ENCODE measurements at places on chromosomes 4 and X. TPM values are rescaled to one million over a fixed set of nuclear protein-coding genes. Genes with fewer than 3 reads are reported as not detected.

Gene HSD17B13
- not detected for total RNA-seq

Gene SATL1
- 0.06 TPM for total RNA-seq

Gene PAK3
- total RNA-seq, result 0.53 TPM

DNA sequence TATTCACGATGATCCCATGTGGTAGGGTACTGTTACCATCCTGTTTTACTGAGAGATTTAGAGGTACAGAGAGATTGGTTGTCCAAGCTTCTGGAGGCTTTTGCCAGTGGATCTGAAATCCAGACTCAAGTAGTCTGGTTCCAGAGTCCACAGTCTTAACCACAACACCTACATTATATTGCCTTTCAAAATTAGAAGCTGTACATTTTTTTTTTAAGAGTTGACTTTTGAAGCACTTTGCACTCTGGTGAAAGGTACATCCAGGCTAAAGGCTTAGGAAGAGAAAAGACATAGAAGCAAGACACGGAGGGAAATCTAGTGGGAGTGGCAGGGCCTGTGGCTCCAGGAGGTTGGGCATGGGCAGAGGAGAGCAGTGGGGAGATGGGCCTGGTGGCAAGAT, 122.1 kb downstream of the AFF1 start:
- no peak for DNase-seq

DNA sequence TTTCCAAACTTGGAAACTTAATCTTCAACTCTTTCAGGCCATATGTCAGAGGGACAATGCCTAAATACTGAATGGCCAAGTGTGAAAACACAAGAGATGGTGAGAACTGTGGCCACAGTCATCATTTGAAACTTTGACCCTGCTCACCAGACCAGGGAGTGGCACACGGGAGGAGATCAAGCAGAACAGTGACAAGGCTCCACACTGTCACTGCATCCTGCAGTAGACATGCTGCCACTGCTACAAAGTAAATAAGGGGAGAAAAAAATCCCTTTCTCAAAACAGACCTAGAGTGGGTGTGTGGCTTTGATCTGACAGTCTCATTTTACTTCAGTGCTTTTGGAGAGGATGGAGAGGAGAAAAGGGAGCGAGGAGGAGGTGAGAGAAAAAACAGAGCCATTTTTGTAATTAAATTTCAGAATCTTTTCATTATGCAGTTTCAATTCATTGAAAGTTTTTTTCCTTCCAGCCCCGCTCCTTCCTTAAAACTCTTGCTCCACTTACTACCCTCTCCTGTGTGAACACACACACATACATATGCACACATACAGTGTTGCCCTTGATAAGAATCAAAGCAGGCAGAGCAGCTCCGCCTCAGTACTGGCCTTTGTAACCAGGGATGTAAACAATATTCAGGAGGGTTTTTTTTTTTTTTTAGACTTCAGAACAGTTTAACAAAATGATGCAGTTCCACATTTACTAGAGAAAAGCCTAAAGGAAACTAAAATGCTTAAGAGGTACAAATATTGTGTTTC, 34.4 kb downstream of the NEXMIF start:
- DNase-seq, result no peak

- no peak for DNase-seq
These were observed 142.9 kb downstream of the MID1 start for GRCh38 chrX:10477525-10477924.

Gene GRPEL1
- total RNA-seq, result 23.6 TPM

DNA sequence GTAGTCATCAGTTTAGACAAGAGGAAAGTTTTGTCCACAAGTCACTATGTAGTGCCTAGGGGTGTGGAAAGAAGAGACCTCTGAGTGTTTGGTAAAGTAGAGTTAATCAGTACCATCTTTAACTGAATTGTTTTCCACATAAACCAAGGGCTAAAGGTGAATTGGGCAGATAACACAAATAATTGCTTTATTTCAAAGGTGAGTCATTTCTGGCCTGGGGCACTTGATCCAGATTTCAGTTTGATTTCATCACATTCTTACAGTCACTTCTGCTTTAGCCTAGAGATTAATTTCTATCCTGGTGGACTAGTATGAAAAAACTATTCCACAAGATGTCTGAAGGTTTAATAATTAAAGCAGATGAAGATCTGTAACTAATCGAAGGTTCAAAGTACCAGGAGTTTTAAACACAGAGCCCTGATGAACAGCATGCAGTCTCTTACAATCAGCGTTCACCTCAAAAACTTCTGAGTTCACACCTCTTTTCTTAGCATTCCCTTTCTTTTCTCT, 74.5 kb upstream of the BOD1L1 start:
- DNase-seq, result no peak

GRCh38 chrX:44974451-44974850, 101.5 kb downstream of the KDM6A start:
- no peak for DNase-seq

- no peak for DNase-seq
These were observed 29.3 kb downstream of the FAM199X start for GRCh38 chrX:104195489-104196084.

DNA sequence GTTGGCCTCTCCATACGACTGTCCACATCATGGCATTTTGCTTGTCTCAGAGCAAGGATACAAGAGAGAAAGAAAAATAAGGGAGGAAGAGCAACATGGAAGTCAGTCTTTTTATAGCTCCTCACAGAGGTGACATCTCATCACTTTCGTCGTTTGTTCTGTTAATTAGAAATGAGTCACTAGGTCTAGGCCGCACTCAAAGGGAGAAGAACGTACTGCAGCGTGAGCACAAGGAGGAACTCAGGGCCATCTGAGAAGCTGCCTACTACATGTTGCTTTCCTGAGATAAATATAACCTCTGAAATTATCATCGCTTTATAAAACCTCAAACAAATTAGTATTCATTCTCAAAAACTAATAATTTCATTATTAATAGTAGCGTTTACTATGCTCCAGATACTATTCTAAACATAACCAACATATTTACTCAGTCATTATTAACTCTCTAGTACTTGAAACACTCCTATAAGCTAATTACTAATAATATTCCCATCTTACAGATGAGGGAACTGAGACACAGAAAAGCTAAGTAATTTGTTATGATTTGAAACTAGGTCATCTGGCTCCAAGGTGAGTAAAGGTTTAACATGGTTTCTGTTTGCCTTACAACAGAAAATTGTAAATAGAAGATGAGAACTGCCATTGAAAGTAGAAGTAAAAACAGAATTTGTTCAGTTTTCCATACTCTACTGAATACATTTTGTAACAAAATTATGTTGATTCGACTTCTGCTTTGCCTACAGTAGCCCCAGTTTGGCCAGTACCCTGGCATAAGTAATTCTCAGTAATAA, 213.2 kb upstream of the UGT8 start:
- DNase-seq, result no peak

DNA sequence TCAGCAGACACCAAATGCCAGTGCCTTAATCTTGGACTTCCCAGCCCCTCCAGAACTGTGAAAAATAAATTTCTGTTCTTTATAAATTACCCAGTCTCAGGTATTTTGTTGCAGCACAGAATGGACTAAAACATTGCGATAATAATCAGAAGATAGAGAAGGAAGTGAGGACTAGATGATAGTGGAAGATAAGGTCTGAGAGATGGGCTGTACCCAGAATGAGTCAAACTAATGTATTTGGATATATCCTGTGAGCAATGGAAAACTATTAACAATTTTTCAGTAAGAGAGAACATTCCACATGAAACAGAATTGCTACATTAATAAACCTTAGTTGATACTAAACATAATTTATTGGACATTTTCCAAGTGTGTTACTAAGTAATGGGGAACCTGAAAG, 93.3 kb downstream of the FANCB start:
- DNase-seq, result no peak

Gene TMEM150C
- 10.7 TPM for total RNA-seq

GRCh38 chr4:127648061-127648460, 15.3 kb downstream of the INTU start:
- DNase-seq, result no peak

Gene MSMO1
- total RNA-seq, result 75.5 TPM

Gene SPANXA1
- total RNA-seq, result not detected

DNA sequence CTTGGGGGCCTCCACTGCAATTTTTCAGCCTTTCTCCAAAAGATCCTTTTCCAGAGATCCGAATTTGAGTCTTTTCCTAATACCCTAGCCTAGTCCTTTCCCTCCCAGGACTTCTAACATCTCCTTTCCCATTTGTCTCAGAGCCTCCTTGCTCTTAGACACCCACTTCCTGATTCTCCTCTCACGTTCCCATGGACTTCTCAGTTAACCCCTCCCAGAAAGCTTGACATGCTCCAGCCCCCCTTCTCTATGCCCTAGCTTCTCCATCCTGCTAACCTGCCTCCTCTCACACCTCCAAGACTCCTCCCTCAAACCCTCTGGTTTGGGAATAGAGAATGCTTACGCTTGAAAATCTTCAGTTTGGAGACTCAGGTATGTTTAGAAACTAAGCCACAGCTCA, 2.5 kb downstream of the UBA1 start:
- DNase-seq, result no peak

GRCh38 chrX:153673428-153674218, at the start of gene PNCK:
TSS of gene PNCK (minus strand) at chrX:153673813. CDS start at chrX:153673076, 737 bp downstream.
- no peak for DNase-seq

Gene CA5B
- 1.4 TPM for total RNA-seq

Gene MAGEA2B
- total RNA-seq, result not detected

Gene CLNK
- under 0.01 TPM for total RNA-seq

- no peak for DNase-seq
These were observed 32.6 kb downstream of the RELL1 start for GRCh38 chr4:37653601-37654000.

Gene RPA4
- total RNA-seq, result 2.3 TPM

GRCh38 chr4:139986689-139987501, 167.1 kb downstream of the MAML3 start:
- DNase-seq, result no peak

DNA sequence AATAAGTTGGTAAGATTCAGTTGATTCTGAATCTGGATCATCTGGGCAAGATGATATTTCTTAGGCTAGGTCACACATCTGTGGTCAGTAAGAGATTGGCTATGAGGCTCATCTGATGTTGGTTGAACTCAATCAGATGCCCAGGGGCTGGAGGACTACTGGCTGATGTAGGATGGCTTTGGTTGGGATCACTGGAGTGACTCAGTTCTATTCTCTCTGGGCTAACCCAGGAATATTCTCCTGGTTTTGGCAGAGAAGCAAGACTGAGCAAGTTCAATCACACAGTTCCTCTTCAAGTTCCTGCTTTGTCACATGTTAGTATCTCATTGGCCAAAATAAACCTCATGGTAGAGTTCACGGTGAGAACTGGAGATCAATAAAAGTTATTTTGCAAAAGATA, 902.3 kb upstream of the SLIT2 start:
- no peak for DNase-seq

DNA sequence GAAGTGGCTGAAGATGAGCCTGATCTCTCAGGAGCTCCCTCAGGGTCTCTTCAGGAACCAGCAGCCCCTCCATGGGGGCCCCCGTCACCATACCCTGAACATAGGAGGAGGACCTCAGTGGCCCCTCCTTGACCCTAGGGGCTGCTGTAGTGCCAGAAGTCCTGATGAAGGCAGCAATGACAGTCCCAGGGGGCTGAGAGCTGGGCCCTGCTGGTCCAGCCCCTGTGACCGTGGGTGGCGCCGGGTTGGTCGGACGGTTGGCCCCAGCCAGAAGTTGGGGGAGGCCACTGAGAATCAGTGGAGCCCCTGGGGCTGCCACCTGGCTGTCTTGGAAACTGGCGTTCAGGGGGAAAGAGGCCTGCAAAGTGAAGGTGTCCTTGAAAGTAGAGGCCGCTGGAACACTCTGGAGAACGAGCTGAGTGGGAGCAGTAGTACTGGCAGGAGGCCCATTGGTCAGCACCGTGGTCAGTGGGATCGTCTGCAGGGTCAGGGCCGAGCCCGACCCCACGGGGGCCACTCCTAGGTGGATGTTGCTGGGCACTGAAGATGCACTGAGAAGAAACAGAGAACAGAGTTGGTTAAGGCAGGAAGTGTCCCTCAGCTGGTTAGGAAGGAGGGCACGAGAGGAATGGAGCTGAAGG, 43.2 kb downstream of the ELF4 start:
- DNase-seq, result no peak

- DNase-seq, result no peak
These were observed 141.0 kb downstream of the MAB21L2 start for GRCh38 chr4:150722908-150723362.

- no peak for DNase-seq
These were observed 1257.2 kb downstream of the ADGRL3 start for GRCh38 chr4:62457356-62457755.

DNA sequence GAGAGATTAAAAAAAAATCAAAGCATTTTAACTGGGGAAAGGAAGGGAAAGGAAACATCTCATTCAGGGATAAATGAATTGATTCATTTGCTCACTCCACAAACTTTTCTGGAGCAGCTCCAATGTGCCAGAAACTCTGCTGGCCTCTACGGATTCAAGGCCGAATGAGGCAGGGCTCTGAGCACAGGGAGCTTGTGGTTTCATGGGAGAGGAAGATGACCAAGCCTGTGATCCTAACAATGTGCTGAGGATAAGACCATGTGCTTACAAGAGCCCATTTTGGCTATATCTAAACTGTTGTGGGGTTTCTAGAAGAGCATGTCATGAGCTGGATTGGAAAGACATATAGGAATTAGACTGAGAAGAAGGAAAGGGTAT, 137.5 kb downstream of the ZNF674 start:
- no peak for DNase-seq

DNA sequence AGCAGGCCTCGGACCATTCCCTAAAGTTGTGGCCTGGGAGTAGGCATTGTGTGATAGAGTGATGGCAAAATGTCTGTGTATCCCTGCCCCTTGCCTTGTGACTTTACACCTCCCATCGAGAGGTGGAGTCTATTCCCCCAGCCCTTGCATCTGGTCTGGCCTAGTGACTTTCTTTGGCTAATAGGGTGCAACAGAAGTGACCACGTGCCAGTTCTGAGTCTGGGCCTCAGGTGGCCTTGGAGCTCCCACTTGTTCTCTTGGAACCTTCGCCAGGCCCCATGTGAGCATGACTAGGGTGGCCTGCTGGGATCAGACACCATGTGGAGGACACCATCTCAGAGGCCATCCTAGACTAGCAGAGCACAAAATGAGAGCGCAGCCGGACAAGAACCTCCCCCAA, 3.9 kb upstream of the RNF4 start:
- no peak for DNase-seq

DNA sequence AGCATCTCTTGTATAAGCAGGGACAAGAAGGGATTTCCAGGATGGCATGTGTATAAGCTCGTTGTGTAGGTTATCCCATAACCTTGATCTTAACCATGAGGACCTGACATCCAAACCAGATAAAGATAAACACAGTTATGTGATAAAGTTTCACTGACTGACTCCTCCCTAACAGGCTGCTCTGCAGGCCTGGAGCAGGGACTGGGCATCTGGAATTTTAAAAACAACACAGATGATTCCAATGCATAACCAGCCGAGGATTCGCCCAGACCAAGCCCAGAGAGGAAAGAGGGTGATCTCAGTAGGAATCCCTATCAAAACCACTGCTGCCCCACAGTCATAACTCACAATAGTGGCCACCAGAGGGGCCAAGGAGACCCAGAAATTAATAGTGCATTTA, 22.7 kb downstream of the KLF3 start:
- no peak for DNase-seq

GRCh38 chr4:3302173-3302785, 9.5 kb downstream of the RGS12 start:
- no peak for DNase-seq

Gene SRPX
- total RNA-seq, result 267 TPM

GRCh38 chrX:12789976-12790375, 1.2 kb upstream of the PRPS2 start:
- no peak for DNase-seq

GRCh38 chr4:67886281-67886680, 2.5 kb upstream of the TMPRSS11D start:
- peak; percentile 42 for DNase-seq

Gene ARR3
- not detected for total RNA-seq

Data from glomerular endothelial cell (primary cell).